ENCODE measurements at places on chromosomes 7 and 10.
A peak's percentile ranks its signal among the peaks of the same experiment; 100 is the strongest.

DNA sequence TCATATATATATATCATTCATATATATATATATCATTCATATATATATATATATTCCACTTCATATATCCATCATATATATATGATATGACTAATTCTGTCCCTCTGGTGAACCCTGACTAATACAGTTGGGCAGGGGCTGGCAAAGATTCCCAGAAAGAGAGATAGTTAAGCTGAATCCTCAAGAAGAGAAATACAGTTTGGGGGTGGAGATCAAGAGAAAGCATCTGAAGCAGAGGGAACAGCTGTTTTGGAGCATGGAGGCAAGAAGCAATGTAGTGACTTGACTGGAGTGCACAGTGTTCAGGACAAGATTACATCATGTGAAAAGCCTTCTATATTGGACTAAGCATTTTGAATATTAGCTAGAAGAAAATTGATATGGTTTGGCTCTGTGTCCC, 540.7 kb downstream of the MAGI2 start:
- DNase-seq, result no peak

DNA sequence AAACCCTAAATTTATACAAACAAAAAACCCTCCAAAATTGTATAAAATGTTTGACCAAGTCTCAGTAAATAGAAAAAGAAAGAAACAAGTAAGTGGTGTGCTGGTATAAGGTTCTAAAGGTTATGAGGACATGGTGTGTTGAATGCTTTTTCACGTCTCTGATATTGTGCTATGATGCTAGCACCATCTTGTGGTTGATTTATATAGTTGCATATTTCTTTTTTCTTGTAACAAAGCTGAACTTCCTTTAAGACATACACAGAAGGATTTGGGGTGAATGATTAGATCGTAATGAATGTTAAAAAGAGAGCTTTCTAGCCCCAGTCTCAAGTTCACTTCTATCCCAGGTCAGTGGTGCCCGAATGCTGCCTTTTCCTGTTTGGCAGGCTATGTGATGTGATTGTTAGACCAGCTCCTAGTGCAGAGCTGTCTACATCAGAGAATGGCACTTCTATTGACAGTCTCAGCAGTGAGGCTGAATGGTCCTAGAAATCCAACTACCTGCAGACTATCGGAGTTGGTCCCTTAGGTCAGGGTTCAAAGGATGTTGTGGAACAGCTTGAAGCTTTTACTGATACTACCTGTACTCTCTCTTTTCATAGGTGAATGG, 25.0 kb downstream of the VTI1A start:
- no peak for DNase-seq

GRCh38 chr10:131126321-131127137, 185.0 kb downstream of the TCERG1L start:
- no peak for DNase-seq

DNA sequence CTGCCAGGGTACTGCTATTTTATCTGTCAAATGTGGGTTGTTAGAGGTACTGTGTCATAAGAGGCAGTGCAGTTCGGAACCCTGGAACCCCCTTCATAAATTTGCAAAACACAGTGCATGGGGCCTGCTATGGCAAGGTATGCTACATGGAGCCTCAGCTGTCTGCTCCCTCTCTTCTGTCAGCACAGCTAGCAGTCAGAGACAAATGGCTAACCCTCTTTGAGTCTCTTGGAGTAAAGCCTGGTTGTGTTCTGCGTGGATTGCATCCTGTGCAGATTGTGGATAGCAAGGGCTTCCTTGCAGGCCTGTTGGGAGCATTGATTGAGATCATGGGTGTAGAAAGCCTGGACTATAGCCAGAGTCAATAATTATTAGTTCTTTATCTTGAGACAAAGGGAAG, 397.8 kb downstream of the AUTS2 start:
- no peak for DNase-seq

DNA sequence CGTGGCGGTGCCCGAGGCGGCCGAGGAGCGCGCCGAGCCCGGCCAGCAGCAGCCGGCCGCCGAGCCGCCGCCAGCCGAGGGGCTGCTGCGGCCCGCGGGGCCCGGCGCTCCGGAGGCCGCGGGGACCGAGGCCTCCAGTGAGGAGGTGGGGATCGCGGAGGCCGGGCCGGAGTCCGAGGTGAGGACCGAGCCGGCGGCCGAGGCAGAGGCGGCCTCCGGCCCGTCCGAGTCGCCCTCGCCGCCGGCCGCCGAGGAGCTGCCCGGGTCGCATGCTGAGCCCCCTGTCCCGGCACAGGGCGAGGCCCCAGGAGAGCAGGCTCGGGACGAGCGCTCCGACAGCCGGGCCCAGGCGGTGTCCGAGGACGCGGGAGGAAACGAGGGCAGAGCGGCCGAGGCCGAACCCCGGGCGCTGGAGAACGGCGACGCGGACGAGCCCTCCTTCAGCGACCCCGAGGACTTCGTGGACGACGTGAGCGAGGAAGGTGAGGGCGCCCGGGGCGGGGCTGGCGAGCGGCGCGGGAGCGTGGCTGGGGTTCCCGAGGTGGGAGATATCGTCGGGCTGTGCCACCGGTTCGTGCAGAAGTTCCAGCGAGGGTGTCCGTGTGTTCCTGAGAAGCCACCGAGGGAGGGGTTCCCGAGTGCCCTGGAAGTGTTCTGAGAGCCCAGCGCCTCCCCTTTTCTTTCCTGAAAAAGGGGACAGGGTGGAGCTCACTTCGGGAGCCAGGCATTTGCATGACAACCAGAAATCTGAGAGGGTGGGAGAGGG, 495 bp downstream of the EIF3B start:
- no peak for DNase-seq

DNA sequence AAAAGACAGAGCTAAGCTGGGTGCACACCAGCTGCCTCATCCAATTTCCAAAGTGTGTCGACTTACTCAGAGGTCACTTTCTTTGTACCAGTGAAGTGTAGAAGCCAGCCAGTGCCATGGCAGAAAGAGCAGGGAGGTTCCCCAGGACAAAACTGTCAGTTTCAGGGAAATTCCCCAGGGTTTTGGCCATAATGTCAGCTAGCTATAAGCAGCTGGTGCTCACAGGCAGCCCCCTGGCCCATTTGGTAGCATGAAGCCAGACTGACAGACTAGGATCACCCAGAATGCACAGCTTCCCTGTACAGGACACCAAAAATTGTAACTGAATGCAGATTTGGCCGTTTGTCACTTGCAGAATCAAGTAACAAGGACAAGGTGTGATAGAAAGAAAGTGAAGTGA, 28.6 kb downstream of the MRPL32 start:
- no peak for DNase-seq

DNA sequence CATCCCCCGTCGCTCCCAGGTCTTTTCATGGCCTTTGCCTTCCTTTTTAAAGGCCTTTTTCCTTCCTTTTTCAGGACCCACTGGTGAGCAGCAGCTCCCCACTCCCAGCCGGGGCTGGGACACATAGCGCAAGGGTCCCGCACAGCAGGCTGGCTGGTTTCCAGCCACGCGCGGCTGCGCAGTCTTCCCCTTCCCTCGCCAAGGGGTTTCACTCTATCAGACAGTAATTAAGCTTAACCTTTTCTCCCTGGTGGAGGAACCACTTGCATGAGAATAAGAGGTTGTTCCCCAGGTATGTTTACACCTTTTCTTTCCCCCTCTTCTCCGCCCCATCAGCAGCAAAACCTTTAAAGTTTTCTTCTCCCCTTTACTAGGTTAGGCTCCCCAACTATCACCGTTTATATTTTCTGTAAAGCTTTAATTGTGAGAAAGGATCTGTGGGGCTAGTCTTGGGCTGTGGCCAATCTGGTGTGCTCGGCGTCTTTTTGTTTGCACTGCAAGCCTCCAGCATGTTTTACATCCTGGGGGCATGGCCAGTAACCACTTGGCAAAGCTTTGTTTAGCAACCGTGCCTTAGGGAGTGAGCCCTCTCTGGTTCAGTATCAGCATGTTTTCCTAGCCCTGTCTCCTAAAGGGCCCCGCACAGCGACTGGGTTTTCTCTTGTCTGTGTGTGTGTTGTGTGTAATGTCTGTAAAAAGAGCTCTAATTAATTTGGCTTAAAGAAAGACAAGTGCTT, 219.6 kb downstream of the PHF14 start:
- DNase-seq, result no peak

DNA sequence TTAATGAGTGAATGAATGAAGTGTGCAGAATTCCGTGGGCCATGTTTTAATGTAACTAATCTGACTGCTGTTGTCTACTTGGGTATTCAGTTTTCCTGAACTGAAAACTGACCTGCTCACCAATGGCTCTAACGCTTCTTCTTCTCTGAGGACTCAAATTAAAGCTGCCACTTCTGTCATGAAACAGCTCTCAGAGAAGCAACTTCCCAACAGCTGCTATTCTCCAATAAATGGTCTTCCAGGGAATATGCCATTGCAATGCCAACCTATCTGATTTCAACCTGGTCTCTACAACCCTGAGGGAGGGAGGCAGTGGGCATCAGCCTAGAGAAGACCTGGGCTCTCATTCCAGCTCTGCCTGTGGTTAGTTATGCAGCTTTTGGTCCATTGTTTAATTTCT, 69.4 kb downstream of the FRMD4A start:
- DNase-seq, result no peak

DNA sequence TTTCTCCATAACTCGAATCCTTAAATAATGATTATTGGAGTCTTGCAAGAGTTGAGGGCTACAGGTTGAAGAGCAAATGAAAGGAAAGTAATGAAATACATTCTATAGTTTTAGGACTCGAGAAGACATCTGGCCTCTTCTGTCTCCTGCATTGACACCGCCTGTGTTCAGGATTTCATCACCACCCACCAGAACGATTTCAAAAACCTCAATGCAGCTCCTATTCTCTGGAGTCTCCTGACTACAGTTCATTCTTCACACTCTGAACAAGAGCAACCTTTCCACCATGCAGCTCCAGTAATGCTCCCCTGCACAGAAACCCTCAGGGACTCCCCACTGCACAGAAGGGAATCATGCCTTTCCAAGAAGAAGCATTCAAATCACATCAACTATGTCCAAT, 5.5 kb downstream of the IL15RA start:
- no peak for DNase-seq

- no peak for DNase-seq
Measured at GRCh38 chr10:53115660-53116059, 343.1 kb upstream of the MBL2 start.

- DNase-seq, result no peak
Measured at GRCh38 chr7:131529179-131529578, 27.2 kb downstream of the PODXL start.

DNA sequence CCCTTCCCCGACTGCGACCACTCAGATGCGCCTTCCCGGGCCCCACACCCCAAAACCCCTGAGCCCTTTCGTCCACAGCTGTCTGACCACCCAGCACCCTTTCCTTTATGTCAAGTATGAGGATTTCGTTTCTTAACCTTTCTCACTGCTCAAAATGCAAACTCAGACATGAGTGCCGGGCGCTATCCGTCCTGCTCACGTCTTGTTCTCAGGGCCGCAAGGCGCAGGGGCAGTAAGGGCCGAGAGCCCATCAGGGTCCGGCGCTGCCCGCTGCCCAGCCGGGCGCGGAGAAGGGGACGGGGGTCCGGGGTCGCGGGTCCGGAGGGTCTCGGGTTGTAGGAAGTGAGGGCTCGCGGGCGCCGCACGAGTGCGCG, 670 bp upstream of the RBM33 start:
- DNase-seq, result no peak

DNA sequence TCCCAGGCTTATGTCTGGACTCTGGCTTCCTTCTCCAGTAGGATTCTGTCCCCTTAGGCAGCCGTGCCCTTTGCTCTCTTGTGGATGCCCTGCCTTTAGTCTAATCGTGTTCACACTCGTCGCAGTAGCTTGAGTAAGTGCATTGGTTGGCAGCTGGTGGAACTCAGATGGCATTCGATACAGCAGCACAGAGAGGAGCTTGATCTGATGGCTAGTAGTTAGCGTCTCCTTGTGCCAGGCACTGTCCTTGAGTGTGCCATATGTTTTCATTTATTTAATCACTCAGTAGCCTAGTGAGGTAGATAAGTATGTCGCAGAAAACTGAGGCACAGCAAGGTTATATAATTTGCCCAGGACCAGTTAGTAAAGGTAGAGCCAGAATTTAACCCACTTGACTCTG, 18.2 kb upstream of the PARP12 start:
- no peak for DNase-seq

- DNase-seq, result no peak
Measured at GRCh38 chr10:25831080-25831479, 102.9 kb upstream of the MYO3A start.

GRCh38 chr7:100968031-100968430, 1.3 kb upstream of the MUC12 start:
- DNase-seq, result no peak

- no peak for DNase-seq
Measured at GRCh38 chr10:125953778-125954385, 57.5 kb downstream of the FANK1 start.

DNA sequence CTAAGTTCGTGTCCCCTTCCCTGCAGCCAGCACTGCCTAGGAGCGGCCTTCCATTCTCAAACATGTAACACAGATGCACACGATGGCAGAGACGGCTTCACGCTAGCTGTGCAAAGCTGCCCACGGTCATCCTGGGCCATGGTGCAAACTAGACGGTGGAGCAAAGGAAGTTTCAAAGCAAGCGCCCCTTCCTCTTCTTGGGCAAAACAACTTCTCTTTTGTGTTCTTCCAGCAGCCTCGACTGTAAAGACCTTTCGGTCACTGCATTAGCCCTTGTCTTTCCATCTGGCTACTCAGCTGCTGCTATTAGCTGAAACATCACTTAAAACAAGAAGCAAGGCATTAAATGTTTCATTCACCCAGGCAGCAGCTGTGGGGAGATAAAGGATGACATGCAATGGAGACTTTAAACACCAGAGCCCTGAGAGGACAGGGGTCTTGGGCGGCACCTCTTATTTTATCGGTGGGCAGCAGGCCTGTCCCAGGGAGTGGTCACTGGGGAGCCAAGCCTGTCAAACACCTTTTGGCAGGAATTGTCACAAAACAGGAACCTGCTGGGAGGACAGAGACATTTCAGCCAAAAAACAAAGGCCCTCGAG, 214.8 kb downstream of the KLF6 start:
- no peak for DNase-seq

DNA sequence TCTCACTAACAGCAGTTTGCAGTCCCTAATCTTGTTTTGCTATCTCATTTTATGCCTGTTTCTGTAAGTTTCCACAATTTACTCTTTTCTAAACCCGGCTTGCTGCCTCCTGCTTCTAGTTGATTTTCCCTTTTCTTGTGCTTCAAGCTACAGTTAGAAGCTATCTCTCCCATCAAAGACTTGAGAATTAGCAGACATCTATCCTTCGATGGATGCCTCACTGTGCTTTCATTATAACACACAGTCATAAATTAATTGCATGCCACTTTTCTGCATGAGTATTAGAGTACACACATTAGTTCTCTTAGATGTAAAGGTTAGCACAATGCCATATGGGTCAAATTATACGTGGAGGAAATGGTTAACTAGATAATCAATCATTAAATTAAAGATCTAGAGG, 48.7 kb downstream of the SEMA3A start:
- no peak for DNase-seq

GRCh38 chr10:30186371-30186875, 127.0 kb upstream of the JCAD start:
- DNase-seq, result no peak

GRCh38 chr10:15106352-15107013, 9.3 kb downstream of the RPP38 start:
- peak; percentile 58 for DNase-seq

- DNase-seq, result no peak
Measured at GRCh38 chr10:113515601-113516000, 37.3 kb upstream of the HABP2 start.

All from effector CD4-positive, alpha-beta T cell (primary cell).